Fibroblast of skin of right quadriceps (primary cell): ENCODE measurements at places on chromosomes 12 and 14.

GRCh38 chr14:95531473-95531872, 3.4 kb upstream of the GLRX5 start:
- peak; percentile 76 for DNase-seq

DNA sequence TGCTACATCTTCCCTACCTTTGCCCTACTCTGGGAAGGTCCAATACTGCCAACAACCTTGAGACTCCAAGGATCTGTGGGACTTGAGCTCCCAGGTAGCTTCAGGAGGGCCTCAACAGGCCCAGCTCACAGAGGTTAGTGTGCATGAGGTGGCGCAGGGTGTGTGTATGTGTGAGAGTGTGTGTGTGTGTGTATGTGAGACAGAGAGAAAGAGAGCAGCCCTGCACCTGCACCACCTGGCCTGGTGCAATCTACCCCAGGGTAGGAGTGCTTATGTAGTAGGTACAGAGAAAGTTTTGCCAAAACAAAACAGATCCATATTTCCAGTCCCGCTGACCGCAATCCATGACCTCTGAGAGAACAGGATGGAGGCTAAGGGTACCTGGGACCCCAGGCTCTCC, 24.6 kb downstream of the TMEM229B start:
- DNase-seq: no peak

GRCh38 chr12:112160611-112161010, 35.3 kb downstream of the TRAFD1 start:
- no peak for DNase-seq

DNA sequence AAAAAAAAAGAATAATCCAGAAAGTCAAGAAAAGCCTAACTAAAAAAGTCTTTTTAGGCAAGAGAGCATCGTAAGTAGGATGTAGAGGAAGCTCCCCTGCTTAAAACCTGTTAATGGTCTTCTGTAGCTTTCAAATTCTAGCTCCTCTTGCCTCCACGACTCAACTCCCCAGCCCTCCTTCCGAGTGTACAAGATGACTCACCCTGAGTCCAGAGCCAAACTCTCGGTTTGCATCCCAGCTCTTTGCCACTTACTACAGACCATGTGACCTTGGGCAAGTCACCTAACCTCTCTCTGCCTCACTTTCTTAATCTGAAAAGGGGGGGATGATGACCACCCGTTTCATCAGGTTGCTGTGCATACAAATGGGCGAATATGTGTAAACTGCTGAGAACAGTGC, 460.4 kb downstream of the DPF3 start:
- DNase-seq: peak; percentile 18

DNA sequence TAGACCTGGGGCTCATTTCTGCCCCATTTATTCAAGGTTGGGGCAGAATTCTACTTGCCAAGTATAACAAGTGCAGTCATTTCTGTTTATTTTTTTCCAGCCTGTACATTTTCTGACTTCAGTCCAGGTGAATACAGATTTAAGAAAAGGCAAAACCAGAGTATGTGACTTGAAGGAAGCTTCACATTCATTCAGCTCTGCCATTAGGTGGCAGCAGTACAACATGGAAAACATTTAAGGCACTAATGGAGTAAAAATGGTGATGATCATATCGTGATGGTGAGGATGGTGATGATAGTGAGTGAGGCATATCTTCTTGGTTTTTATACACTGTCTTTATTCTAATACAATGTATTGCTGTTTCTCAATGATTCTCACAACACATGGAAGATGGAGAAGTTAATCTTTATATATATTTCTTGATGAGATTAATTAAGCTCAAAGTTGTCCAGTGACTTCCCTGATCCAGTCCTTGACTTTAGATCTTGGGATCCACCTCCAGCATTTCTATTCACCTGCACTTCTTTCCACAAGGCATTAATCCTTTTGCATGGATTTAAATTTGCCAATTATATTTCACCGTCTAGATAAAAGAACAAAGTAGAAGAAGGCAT, 176.7 kb upstream of the SEL1L start:
- peak; percentile 10 for DNase-seq
